Tibial artery (tissue), 4 donors: ENCODE measurements at places on chromosomes 5 and 9.

GRCh38 chr9:137968235-137968634, 90.7 kb downstream of the CACNA1B start:
- DNase-seq = no peak

DNA sequence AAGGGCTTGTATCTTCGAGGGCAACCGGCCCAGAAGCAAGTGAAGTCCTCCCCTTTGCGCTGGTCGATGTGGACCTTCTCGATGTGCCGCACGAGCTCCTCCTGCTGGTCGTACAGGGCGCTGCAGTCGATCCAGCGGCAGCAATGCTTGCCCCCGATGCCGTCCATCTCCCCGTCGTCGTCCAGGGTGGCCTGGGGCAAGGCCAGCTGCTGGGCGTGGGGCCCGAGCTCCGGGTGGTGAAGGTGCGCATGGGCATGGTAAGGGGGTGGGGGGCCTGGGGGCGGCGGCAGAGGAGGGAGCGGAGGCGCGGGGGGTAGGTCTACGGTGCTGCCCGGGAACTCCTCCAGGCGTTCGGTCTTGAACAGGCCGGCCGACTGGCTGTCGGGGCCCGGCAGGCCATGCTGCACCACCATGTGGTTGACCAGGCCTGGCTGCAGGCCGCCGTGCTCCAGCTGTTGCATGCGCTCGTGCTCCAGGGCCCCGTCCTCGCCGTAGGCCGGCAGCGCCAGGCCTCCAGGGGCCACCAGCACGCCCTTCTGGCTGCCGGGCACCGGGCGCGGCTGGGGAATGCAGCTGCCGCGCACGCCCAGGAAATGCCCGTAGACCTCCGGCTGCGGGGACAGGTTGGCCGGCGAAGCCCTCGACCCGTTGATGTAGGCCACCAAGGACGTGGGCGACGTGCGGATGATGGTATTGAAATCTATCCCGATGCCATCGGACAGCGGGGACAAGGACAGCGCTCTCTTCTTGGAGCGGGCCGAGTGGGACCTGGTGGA, 181.8 kb downstream of the GLIS3 start:
- DNase-seq = no peak

DNA sequence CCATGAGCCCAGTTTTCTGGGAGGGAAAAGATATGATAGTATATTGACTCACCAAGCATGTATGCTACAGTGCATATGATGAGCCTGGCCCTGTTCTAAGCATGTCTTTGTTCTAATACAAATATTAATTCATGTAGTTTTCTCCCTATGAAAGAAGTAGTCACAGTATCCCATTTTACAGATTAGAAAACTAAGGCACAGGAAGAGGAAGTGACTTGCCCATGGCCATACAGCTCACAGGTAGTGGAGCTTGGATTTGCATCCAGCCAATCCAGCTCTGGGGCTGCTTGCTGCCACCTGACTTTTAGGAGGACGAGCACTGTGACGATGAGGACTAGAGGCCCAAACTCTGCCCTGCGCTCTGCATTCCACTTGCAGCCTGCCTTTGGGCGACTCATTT, 76.4 kb downstream of the AK8 start:
- no peak for DNase-seq

DNA sequence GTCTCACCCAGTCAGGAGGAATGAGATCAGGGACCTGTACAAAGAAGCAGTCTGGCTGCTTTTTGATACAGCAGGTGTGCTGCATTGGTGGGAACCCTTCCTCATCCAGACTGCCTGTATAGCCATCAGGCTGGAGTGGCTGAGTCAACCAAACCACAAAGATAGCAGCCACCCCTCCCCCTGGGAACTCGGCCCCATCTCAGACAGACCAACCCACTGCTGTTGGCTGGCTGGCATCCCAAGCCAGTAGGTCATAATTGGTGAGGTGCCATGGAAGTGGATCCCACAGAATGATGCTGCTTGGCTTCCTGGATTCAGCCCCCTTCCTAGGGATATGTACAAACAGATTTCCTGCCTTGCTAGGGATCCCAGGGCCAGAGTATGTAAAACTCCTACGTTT, 60.9 kb downstream of the YTHDC2 start:
- DNase-seq = no peak

DNA sequence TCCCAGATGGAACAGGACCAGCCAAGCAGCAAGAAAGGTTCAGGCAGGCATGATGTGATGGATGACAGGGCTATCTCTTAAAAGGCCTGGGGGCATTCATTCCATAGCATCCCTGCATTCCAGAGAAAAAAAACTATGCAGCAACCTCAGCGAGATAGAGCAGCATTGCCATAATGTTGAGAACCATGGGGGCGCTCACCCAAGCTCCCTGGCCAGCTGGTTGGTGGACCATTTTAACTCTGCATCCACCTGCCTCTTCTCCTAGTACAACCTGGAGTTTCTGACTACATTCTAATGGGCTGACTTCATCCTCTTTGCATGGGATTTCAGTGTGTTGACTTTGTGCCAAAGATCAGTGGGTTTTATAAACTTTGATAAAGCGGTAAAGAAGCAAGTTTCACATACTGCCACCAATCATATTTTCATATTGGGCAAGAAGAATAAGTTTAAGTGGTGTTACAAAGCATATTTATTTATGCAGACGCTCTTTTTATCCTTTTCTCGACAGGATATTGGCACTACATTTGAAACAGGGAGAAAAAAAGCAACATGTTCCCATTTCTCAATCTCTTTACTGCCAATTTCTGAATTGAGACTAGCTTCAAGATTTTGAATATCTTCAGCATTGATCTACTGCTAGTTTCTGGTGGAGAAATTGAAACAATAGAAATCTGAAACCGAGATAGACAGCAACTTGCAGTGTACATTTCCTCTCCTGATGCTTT, 378.3 kb upstream of the WWC1 start:
- no peak for DNase-seq

DNA sequence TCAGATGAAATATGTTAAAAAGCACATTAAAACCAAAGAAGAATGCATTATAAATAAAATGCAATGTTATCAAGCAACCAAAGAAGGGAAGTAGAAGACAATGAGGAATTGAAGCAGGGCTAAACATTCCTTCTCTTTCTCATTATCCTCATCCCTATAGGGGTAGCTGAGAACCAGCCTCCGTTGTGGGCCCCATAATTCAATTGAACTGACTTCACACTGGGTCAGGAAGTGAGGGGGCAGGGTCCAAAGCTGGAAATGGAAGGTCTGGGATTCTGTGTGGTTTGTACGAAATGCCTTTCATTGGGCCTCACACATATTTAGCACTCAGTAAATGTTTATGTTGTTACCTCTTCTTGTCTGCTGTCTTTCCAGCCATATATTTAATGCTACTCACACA, 220.4 kb upstream of the CD180 start:
- DNase-seq = no peak

GRCh38 chr5:116660929-116661328, 86.3 kb upstream of the SEMA6A start:
- no peak for DNase-seq

GRCh38 chr5:175718401-175719108, 60.7 kb downstream of the HRH2 start:
- DNase-seq = peak; percentile 67
